ENCODE measurements at places on chromosomes 16 and 17.

- DNase-seq, result no peak
Observed at GRCh38 chr16:74257061-74257460, 39.6 kb upstream of the PSMD7 start.

- no peak for DNase-seq
Observed at GRCh38 chr17:77099997-77100396, 40.8 kb upstream of the SEC14L1 start.

GRCh38 chr17:9419932-9420453 is 155.6 kb downstream of the STX8 start:
- no peak for DNase-seq

GRCh38 chr17:7348478-7349242 is 3.3 kb upstream of the KCTD11 start:
- no peak for DNase-seq

- DNase-seq, result no peak
Observed at GRCh38 chr17:76556765-76557367, 17.0 kb downstream of the PRCD start.

DNA sequence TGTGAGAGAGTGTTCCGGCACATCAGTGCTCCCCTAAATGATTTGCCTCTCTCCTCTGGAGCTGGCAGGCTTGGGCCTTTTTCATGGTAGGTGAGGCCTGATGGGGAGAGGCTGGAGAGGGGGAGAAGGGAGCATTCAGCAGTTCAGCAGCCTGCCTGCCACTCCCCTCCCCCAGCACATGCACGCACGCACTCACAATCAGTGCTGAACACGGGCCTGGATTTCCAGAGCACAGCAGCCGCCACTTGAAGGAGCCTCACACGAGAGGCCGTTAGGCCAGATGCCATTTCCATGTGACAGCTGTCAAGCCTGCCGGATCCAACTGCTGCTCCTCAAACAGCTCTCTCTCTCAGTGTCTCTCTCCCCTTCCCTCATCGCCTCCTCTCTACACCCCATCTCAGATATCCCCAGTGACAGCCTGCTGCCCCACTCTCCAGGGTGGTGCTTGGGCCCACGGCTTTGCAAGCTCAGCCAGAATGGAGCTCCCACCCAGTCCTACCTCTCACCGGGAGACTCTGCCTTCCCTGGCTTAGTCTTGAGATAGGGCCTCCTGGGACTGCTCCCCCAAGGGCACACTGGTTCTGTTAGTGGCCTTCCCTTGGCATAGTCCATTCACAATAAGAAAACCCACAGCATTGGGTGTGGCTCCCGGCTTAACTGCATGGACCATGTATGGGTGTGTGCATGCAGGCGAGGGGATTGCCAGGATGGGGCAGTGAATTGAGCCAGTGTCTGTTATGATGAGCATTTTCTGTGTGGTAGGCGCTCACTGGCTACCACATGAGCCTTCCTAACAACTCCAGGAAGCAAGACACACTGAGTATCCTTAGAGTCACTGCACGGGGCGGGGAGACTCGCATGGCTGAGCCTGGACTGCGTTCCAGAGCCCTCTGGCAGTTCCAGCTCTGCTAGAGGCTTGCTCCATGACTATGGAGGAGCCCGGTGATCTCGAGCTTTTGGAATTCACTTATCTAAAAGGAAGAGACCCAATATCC is 226.2 kb downstream of the CCDC182 start:
- DNase-seq, result no peak

GRCh38 chr16:16004314-16004749 is 54.9 kb downstream of the ABCC1 start:
- DNase-seq, result no peak

DNA sequence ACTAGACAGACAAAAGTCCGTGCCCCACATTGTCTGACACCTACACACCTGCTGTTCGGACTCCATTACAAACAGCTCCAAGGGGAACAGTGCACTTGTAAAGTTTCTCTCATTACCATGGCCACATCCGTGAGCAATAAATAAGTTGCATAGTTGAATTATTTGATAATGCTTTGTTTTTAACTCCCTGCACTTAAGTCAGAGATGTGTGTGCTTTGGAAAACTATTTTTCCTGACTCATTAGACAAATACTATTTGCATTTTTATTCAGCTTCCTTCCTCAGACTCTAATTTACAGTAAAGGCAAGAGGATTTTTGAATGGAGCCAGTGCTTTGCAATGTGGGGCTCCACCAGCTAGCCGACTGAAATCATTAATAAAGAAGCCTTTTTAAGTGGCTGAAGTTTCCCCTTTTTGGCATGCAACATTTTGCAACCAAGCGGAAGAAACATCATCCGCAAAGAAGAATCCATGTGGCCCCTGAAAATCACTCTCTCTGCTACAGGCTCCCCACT is 6.5 kb upstream of the CCL2 start:
- DNase-seq, result no peak

DNA sequence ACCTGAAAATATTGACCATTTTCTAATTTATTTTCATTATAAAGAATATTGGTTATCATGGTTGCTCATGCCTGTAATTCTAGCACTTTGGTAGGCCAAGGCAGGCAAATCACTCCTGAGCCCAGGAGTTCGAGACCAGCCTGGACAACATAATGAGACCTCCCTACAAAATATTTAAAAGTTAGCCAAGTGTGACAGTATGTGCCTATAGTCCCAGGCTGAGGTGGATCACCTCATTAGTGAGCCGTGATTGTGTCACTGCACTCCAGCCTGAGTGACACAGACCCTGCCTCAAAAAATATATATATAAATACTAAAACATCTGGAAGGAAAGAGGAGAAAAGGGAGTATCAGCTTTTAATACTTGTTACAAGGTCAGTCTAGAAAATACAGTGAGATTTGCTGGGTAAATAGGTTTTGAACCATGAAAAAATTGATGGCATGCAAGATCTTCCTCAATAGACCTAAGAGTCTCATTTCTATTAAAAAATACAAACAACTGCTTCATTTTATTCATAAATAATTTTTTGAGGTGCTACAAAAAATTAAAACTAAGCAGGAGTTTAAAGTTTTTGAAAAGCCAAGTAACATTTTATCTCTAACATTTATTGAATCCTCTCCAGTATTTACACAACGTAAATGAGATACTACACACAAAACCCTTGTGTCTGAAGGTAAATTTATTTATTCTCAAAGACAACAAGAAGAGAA is 47.7 kb downstream of the TUBD1 start:
- DNase-seq, result no peak

DNA sequence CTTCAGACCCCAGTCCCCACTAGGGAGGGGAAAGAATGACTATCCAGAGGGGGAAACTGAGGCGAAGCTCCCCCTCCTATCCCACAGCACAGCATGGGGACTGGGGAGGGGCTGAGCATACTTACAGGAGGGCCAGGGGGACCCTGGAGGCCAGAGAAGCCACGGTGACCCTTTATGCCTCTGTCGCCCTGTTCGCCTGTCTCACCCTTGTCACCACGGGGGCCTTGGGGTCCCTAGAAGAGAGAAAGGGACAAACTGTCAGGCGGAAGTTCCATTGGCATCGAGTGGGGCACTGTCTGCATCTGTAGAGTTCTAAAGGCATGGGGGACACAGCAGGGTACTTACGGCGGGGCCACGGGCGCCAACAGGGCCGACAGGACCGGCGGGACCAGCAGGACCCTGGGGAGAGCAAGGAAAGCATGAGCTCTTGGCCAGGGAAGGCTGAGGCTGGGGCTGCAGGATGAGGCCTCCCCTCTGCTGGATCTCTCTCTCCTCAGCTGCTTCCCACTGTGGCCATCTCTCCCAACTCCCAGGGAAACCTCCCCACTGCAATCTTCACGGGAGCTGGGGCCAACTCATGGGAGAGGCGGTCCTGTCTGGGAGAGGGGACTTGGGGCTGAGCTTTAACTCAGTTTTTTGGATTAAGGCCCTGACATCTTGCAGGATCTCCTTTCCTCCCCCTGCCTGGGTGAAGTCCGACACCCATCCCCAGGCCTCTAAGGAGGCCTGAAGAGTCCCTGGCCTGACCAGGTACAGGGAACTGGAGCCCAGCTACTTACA is 13.5 kb downstream of the COL1A1 start:
- DNase-seq, result no peak

GRCh38 chr17:75205793-75206163 is 299 bp downstream of the NUP85 start:
- no peak for DNase-seq

DNA sequence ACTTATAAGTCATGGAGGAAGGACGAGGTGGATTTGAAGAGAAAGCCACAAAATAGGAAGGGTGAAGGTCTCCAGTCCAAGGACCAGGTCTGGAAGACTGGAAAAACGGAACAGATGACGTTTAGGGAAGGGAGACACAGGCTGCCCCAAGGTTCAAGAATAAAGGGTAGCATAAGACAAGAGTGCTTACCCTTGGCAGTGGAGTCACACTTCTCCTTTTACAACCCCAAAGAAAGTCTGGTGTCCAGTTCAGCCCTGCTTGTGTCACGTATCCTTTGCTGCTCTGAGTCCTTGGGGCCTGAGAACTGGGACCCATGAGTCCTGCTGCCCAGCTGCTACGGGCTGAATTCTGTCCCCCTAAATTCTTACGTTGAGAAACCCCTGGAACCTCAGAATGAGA is 13.0 kb upstream of the GGA2 start:
- no peak for DNase-seq

DNA sequence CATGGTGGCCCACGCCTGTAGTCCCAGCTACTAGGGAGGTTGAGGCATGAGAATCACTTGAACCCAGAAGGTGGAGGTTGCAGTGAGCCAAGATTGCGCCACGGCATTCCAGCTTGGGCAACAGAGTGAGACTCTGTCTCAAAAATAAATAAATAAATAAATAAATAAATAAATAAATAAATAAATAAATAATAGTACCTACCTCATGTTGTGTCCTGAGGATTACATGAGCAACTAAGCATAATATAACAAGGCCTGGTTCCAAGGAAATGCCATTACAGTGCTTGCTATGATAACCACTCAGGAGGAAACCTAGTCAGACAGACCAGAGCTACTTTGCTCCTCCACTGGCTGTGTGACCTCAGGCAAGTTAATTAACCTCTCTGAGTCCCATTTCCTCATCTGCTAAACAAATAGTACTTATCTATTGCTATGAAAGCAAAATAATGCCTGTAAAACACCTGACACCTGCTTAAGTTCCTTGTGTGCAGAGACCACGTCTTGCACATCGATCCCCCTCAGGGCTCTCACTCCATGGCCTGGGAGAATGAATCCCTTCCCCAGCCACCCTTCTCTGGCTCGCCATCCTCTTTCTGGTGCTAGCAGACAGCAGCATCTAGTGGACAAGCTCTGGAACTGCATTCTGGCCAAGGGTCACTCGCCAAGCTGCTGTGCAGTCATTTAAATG is 7.5 kb downstream of the EPOP start:
- DNase-seq, result no peak

DNA sequence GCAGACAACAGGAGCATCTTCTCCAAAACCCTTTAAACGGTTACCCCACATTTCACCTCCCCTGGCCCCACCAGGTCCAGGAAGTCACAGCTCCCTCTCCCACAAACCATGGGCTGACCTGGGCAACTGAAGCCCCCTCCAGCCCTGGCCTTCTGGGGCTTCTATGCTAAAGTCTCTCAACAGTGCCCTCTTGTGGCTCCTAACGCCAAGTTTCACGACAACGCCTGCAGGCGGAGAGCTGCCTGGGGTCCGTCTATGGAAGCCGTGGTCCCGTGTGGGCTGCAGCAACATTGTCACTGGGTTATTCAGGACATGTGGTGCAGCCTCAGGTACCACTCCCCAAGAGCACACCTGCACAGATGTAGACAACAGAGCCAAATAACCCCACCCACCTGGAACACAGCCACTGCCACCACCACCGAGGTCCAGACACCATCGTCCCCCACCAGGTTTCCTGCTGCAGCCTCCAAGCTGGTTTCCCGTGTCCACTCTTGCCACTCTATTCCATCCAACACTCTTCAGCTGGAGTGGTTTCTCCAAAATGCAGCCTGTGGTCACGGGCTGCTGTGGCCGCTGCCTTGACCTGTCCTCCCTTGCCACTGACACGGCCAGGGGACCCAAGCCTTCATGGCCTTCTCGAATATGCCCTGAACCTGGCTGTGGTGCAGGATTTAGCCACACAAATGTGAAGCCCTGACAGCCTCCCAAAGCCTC is 19.1 kb downstream of the C16orf95 start:
- DNase-seq, result no peak

- DNase-seq, result no peak
Observed at GRCh38 chr17:62673614-62674362, 46.3 kb downstream of the MRC2 start.

- no peak for DNase-seq
Observed at GRCh38 chr17:78997231-78997741, 12.3 kb downstream of the CANT1 start.

DNA sequence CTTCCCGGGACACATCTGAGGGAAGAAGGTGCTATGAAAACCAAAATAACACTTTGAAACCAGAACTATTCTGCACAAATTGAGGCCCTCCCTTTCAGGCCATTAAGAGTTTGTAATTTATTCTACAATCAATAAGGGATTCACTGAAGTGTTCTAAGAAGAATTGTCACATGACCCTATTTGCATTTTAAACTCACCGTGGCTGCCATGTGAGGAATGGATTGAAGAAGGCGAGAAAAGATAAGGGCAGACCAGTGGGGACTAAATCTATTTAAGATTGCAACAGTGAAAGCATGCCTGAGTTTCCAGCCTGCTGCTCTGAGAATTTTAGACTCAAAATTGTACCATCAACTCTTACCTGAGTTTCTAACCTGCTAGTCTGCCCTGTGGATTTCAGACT is 408.8 kb upstream of the SALL1 start:
- DNase-seq, result no peak

- no peak for DNase-seq
Observed at GRCh38 chr16:5066511-5066910, 755 bp upstream of the C16orf89 start.

- no peak for DNase-seq
Observed at GRCh38 chr17:48792033-48792798, 24.8 kb downstream of the TTLL6 start.

DNA sequence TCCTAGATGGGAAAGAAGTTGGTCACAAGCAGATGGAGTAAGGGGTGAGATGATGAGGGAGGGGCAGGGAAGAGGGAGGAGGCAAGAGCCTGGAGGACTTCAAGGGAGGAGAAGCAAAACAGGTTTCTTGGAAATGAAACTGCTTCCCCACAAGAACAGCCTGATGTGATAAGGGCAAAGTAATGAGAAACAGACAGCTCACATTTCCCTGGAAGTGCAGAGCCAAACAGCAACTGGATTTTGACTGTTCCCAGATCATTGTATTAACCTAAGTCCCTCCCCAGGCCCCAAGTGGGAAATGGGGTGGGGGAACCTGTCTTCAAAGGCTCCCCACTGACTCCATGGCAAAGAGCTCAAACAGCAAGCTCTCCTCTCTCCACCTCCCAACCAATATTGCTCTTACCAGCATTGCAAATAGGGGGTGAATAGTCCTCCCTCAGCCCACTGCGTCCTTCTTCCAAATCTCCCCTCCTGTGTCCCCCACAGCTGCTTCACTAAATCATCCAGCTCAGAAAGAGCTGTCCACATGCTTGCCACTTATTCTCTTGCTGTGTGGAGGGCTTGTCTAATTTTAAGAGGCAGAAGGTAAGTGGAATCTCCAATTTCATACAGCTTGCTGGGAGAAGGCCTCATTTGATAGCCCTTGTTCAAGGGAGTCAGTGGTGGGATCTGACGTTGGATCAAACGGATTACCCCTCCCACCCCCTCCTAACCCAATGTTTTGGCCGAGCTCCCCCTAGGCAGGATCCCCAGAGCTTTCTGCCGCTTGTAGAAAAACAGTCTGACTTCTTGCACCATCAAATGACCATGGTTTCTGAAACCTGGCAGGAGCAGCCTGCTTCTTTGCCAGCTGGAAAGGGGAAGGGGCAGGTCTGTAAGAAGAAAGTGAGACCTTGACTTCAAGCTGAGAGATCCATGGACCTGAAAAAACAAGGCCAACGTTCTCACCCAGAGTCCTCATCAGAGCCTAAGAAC is 56.3 kb upstream of the SMIM36 start:
- DNase-seq, result no peak

Data from activated CD8-positive, alpha-beta memory T cell treated with anti-CD3 and anti-CD28 coated beads for 48 hours (primary cell).